ENCODE measurements at places on chromosomes 11 and 22. TPM values are rescaled to one million over a fixed set of nuclear protein-coding genes. Genes with fewer than 3 reads are reported as not detected.

DNA sequence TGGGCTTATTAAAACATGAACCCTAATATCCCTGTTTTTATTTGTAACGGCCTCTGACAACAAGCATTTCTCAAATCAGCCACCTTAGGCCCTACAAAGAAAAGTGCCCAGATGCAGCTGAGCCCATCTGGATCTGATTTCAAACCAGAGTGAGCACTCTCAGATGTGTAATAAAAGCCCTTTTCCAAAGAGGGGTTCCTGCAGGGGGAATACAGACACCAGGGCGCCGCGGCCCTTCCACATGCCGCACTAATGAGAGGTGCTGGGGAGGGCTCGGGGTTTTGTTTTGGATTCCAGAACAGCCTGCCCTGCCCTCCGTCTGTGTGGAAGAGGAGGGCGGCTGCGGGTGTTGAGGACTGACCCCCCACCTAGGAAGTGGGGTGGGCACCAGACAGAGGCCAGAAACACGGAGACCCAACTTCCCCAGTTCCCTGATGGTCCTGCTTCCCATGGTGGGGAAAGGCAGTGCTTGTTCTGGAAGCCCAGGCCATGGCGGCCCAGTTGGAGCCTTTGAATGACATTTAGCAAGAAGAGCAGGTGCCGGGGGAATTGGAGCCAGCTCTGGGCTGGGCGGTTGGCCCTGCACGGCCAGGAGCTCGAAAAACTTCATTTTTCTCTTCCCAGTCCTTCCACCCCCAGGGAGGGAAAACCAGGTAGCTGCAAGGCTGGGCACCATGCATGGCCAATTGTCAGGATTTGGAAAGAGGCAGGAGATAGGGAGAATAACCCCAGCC is 63.7 kb downstream of the MACROD1 start:
- DNase-seq = peak; percentile 82

DNA sequence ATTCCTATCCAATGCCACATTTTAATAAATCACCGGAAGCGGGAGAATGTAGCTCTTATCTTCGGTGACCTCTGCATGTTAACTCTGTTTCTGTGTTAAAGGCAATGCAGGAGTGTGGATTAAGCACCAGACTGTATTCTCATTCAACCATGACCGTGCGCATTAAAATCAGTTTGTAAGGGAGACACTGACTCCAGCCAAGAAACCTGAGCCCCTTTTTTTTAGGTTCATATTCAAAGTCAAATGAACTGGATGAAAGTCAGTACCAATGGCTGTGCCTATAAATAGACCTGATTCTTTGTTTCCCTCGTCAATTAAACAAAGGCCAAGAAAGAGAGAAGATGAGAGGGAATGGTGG is 32.2 kb downstream of the C11orf91 start:
- peak; percentile 46 for DNase-seq

DNA sequence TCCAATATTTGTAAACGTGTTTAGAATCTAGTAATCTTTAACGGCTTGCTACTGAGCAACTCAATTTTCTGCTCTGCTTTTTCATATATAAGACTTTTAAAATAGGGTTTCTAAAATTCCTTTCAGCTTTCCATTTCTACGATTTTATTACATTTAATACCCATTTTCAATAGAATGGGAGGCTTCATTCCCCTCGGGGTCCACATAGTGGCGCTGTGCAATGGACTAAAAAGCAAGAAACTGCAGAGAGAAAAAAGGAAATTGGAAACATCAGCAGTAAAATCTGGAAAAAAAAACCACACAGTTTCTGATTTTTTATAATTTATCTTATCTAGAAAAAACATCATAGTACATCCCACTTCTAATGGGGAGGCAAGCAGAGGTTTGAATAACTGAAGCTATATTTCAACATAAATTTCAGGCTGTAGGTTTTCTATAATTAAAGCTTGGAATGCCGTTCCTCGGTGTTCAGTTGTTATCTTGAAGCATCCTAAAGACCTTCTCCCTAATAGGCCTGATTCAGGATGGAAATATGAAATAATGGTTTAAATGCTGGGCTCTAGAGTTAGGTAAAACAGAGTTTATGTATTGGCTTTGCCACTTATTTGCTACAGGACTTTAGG is 18.7 kb upstream of the JHY start:
- DNase-seq = peak; percentile 68

MS4A4A gene
- 2.9 TPM for total RNA-seq

DDIAS gene
- 3.7 TPM for total RNA-seq

NAP1L4 gene
- total RNA-seq = 193 TPM

- DNase-seq = no peak
Observed at GRCh38 chr22:17726006-17726927, 48.0 kb downstream of the BID start.

DNA sequence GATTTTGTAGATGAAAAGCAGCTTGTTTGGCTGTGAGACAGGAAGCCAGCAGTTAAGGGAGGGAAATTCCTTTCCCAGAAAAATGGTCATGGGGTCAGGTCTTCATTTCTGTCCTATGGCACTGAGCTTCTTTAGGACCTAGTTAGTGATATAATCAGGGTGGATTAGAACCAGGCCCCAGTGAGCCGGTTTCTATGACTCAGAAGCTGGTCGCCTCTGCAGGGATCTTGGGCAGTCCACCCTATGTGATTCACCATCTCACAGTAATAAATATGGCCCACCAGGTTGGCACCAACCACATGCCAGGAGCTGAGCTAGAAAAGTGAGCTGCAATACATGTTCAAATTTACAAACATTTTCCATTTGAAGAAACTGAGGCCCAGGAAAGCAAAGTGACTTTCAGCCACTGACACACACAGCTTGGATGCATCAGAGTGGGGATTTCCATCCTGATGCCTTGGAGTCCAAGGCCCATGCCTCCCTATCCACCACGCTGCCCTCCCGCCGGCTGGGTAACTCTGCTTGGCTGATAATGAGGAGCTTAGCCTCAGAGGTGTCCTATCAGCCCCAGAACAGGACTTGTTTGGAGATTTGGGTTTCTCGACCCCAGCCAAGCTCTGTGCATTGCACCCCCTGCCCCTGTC is 42.0 kb downstream of the CD82 start:
- no peak for DNase-seq

DRICH1 gene
- total RNA-seq = 0.41 TPM

JAML gene
- 9.7 TPM for total RNA-seq

GSTT2 gene
- total RNA-seq = not detected

SCN2B gene
- 12.0 TPM for total RNA-seq

GRCh38 chr22:38489561-38490145 is 16.5 kb downstream of the DDX17 start:
- DNase-seq = no peak

- DNase-seq = no peak
Observed at GRCh38 chr11:14125529-14125928, 163.0 kb downstream of the SPON1 start.

- DNase-seq = no peak
Observed at GRCh38 chr11:112156153-112156955, 7.5 kb downstream of the IL18 start.

CLCF1 gene
- 5.3 TPM for total RNA-seq

DNA sequence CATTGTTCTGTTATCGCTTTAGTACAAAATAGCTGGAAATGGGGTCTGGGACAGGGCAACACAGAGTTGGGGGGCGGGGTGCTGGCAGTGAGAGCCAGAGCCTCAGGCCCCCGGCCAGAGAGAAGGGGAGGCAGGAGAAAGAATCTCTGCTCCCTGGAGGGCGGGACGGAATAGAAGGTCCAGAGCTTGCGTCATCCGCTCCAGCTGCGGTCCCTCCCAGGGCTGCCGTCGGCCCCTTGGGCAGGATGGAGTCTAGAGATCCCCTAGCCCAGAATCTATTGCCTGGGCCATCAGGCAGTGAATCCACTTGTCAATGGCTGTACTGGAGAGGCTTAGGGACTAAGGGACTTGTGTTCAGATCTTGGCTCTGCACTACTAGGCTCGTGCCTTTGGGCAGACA is 5.0 kb downstream of the TP53I11 start:
- no peak for DNase-seq

- no peak for DNase-seq
Observed at GRCh38 chr11:84408946-84409411, 1122.8 kb upstream of the CCDC90B start.

Measured in tongue (tissue), 3 donors.